DMS79 (cell line): ENCODE measurements at places on chromosomes 11 and 22.

GRCh38 chr11:120031612-120032600, 106.0 kb downstream of the TRIM29 start:
- peak; percentile 39 for DNase-seq

- DNase-seq = peak; percentile 85
Observed at GRCh38 chr11:17439316-17439782, 37.3 kb downstream of the ABCC8 start.

DNA sequence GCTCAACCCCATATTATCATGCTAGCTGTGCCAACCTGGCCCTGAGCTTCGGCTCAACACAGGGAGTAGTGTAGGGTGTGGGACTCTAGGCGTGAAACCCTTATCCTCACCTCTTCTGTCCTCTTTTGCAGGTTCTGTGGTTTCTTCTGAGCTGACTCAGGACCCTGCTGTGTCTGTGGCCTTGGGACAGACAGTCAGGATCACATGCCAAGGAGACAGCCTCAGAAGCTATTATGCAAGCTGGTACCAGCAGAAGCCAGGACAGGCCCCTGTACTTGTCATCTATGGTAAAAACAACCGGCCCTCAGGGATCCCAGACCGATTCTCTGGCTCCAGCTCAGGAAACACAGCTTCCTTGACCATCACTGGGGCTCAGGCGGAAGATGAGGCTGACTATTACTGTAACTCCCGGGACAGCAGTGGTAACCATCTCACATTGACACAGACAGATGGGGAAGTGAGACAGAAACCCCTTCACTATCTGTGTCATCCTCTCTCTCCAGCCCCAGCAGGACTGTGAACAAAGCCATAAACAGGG, 76.4 kb downstream of the GGTLC2 start:
- no peak for DNase-seq

DNA sequence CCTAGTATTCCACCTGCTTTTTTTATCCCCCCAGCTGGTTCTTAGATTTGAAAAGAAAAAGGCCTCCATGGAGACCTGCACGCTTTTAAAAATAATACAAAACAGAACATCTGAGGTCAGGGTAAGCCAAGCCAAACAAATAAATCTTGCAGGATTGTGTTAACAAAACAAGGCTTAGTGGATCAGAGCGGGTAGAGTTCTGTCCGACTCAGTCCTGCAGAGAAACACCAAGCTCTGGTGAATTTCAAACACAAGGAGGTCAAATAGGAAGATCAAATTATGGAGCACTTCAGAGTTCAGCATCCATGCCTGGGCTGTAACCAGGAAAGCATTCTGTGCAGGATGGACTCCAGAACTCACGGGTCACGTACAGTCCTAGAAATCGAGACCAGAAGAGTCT, 86.9 kb downstream of the SYN3 start:
- no peak for DNase-seq

- peak; percentile 77 for DNase-seq
Observed at GRCh38 chr22:36808721-36809344, 8.0 kb downstream of the PVALB start.

- DNase-seq = no peak
Observed at GRCh38 chr11:3817181-3817800, 8.9 kb downstream of the PGAP2 start.

GRCh38 chr22:39723899-39724351, 153.4 kb downstream of the CACNA1I start:
- DNase-seq = no peak

DNA sequence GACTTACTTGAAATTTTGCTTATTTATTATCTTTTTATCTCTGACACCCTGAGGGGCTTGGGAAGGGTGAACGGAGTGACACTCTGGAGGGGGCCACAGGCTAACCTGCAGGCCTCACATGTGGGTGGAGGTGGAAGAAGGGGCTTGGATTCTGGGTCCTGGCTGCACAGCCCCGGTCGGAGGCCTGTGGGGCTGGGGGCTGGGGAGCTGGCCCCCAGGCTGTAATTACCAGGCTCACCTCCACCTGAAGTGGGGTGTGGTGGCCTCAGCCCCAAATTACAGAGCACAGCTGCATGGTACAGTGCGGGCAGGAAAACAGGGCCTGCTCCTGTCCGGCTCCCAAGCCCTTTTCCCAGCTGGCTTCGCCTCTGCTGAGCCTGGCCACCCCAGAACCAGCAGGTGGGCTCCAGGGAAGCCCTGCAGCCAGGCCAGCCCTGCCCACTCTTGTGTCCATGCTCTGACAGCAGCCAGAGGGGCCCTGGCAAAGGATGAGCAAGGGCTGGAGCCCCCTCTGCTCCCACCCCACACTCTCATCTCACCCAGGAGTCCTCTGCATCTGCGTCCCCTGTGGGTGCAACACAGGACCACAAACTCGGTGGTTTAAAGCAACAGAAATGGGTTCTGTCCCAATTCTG, 48.0 kb downstream of the IGF2 start:
- DNase-seq = no peak

GRCh38 chr11:57213342-57214097, 23.5 kb downstream of the APLNR start:
- DNase-seq = no peak

DNA sequence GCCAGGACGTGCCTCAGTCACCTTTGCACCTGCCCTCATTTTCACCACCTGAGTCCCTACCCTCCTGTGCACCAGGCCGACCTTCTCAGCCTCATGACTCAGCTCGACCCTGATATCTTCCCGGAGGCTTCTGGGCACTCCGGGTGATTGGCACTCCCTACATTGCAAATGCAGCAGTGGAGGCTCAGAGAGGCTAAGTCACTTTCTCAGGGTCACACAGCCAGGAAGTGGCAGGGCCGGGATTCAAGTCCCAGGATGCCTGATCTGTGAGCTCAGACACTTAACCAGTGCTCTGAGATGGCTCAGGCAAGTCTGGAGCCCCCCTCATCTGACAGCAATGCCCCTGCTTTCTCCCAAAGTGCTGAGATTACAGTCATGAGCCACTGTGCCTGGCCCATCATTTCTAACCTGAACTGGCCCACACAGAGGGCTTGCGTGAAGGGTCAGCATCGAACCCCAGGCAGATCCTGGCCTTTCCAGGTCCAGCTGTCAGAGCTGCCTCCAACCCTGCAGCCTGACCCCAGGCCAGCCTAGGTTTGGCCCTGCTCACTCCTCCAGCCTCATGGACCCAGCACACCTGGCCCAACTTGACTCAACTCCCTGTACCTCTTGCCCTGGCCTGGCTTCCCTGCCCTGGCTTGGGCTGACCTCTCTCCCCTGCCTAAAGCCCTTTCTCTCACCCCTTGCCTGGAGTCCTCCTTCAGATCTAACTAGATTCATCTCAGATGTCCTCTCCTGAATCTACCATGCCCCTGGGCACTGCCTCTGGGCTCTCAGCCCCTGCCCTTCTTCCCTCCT, 40.7 kb upstream of the RTL6 start:
- DNase-seq = no peak

- no peak for DNase-seq
Observed at GRCh38 chr22:24400726-24401596, 26.4 kb upstream of the ADORA2A start.

DNA sequence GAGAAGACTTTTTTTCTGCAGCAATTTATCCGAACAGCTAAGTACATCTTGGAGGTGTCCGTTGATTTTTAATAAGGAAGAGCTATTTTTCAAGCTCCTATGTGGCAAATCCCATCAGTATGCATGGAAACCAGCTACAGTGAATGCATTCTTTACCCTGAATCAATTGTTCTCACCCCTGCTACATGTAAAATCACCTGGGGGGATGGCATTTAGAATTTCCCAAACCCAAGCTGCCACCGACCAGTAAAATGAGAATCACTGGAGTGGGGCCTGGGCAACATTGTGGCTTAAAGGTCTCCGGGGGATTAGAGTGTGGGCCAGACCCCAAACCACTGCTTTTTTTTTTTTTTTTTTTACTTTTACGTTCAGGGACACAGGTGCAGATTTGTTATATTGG, 2.8 kb upstream of the ZNF195 start:
- DNase-seq = no peak

DNA sequence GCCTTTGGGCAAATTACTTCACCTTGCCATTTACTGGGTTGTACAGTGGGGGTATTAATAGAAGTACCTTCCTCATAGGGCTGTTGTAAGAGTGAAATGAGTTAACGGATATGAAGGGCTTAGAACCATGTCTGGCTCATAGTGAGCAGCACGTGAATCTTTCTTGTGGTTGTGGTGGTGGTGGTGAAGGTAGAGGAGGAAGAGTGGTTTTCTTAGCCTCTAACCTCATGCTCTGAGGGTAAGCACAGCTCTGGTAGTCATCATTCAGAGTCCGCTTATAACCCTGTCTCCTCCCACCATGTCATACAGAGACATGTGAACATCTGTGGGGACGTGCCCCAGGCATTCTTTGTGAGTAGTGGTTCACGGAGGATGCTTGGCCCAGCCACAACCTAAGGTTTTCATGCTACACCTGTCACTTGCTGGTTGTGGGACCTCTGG, 43.6 kb downstream of the TEAD1 start:
- no peak for DNase-seq

DNA sequence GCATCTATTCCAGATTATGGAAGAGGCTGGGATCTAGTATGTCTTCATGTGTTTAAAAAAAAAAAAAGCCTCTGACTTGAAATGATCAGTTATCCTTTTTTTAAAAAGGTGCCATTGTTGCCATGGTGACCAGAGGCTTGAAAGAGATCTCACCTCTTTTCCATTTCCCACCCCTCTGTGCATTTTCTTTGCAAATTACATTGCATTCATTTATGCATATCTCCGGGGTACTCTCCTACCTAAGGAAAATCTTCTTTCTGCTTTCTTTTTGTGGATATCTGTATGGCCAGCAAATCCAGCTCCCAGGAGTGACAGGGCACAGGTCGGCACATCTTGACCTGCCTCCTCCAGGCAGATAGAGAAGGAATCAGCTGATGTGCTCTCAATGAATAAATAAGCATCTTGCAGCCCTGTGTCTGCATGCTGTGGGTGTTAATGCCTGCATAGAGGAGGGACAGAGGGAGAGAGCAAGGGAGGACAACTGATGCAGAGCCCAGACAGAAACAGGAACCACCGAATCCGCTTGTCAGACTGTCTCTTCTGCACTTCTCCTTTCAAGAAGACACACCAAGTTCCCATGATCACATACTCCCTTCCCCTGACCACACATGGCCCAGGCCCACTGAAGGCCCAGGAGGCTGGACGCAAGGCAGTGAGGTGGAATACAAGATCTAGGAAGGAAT, 50.9 kb downstream of the CWC15 start:
- DNase-seq = no peak

DNA sequence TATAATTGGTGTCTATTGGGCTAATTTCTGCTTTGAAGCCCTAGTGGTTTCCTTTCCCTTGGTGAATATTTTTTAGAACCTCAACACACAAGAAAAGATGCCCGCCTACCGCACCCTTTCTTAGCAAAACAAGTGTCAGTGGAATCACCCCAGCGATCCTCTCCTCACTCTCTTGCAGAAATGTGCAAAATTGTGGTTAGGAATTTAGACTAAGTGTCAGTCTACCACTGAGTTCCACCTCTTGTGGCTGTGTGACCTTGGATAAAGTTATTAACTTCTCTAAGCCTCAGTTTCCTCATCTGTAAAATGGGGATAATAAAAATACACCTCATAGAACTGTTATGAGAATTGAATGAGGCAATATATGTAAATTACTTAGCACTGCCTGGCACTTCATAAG, 5.3 kb upstream of the JAML start:
- no peak for DNase-seq

DNA sequence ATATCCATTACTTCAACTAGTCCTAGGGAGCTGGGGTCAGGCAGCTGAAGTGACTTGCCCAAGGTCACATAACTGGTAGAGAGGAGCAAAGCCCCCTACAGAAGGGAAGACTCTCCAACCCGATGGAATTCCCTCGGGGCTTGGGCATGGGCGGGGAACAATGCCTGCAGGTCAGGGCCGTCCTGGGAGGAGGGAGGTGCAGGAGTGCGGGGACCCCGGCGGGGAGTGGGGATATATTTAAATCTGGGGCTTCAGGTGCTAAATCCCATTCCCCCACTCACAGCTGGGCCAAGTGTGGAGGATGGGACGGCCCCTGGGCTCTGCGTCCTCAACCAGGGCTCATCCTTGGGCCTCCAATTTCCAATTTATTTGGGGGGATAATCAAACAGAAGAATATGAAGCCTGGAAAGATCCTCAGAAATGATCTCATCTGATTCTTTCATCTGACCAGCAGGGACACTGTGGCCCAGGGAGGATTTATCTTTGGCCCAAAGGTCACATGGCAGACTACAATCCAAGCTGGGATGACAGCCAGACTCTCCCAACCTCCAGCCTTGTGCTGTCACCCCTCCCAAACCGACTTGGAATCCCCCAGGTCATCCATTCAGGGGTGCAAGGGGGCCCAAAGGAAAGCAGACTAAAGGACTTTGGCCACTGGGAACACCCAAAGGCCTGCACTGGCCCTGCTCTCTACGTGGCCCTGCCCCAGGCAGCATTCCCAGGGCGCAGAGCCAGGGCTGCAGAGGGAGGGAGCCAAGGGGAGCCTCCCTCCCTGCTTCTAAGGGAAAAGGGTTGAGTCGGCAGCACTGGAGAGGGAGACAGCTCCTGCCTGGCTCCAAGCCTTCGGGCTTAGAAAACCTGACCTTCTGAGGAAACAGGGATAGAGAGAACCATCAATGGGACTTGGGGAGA, 8.7 kb upstream of the C1QTNF6 start:
- DNase-seq = no peak

- no peak for DNase-seq
Observed at GRCh38 chr11:13962562-13963168, at the start of gene SPON1. Gene SPON1, plus strand, starts transcription at chr11:13962723. Its CDS starts 182 bp downstream, at chr11:13962905.

DNA sequence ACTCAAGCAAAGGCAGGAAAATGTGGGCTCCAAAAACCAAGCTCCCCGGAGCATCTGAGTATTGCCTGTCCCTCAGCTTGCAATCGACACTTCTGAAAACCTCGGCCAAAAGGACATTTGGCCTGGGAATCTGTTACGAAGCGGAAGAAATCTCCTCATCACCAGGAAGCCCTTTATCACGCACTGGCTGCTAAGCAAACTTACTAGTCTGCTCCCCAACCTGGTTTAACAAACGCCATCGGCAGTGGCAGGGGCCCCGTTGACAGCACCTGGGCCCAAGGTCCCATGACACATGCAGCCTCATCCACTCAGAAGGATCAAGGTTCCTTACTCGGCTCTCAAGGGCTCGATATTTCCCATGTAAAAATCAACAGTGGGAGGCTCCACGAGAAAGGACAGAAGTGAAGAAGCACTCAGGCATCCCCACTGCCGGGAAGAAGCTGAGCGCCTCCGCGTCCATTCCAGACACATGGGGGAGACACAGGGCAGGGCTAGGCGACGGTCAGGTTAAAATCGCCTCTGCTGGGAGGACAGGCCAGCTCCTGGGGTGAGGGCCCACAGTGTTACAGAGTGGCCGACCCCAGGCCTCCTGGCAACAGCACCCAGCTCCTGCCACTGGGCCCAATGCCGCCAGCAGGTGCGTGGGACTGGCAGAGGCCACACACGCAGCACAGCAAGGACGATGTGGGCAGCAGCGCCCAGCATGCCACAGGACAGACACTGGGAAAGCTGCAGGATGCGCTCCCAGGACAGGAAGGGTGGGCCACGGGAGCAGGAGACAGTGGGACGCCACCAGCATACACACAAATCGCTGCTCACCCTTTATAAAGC, 27.1 kb downstream of the BRD1 start:
- DNase-seq = no peak

- no peak for DNase-seq
Observed at GRCh38 chr11:36411202-36411640, 98.9 kb downstream of the TRAF6 start.
